Stimulated activated CD8-positive, alpha-beta memory T cell treated with anti-CD3 and anti-CD28 coated beads, Interleukin-15, amount 100 ng/mL, for 4 hours (primary cell): ENCODE measurements at places on chromosomes 11 and 22.

- no peak for DNase-seq
Measured at GRCh38 chr11:17630936-17631335, 83.9 kb downstream of the OTOG start.

DNA sequence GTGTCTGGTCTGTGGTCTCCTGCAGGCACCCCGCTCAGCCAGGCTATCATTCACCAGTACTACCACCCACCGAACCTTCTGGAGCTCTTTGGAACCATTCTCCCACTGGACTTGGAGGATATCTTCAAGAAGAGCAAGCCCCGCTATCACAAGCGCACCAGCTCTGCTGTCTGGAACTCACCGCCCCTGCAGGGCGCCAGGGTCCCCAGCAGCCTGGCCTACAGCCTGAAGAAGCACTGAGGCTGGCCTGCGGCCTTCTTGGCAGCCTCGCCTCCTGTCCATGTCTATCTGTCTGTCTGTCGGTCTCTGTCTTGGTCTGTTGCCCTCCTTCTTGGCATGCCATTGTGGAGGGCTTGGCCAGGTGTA lies 27.9 kb downstream of the INCENP start:
- DNase-seq: no peak

DNA sequence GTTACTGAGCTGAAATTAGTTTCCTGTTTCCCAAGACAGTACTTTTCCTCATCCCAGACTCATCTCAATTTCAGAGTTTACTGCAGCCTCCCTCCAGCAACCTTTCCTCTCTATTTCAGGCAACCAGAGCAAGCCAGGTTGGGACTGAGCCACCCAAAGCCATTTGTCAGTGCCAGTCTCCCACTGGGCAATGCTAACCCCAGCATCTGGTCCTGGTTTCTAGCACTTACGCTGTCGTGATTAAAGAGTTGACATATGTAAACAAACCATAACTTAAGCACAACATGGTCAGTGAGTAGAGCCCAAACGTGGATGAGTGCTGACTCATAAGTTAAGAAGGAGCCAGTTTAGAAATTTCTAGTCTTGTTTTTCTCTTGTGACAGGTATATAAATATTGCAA lies 119.6 kb upstream of the BLID start:
- no peak for DNase-seq

- DNase-seq: no peak
Measured at GRCh38 chr11:131667566-131667965, 297.2 kb downstream of the NTM start.

DNA sequence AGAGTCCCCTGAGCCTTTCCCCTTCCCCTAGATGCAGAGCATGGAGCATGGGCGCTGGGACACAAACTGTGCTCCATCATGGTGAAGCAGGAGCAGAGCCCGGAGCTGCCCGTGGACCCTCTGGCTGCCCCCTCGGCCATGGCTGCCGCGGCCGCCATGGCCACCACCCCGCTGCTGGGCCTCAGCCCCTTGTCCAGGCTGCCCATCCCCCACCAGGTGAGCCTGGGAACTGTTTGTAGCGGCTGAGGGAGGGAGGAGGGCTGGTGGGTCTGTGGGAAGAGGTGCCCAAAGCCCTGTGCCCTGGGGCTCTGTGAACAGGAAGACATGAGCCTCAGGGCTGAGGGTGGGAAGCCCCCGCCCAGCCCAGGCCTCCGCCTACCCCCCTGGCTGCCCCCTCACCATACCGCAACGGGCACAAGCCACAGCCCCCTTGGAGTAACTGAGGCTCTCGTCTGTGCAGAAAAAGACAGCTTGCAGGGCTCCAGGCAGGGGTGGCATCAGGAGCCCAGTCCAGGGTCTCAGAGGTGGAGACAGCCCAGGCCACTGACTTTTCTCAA lies 30.4 kb downstream of the CREB3L1 start:
- no peak for DNase-seq

DNA sequence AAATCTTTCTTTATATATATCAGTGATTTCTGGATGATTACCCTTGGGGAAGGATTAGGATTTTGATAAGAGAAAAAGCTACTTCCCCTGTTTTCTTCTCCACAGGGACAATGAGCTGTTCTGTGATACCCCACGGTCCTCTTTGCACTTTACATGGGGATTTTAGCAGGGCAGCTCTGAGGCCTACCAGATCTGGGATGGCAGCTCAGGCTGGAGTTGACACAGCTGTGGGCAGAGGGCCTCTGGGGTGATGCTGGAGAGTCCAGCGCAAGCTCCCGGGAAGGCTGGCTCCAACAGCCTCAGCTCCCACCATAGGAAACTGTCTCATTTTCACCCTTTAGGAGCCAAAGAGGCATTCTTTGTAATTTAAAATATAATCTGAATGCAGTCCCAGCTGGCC lies 383.8 kb upstream of the NARS2 start:
- no peak for DNase-seq

DNA sequence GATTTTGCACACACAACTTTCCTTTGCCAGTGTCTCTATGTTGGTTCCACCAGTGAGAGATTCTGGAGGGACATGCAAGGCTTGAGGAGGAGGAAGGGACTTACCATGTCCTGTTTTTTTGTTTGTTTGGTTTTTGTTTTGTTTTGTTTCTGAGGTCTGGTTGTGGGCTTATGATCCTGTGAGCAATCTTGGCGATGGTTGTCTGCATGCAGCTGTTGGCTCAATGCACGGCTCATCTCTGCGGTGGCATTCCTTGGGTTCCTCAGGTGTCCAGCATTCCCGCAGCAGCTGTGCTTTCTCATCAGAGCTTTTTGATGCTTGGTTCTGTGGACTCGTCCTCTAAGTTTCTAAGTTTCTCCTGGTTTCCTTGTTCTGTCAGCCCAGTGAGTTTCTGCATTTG lies 4.8 kb upstream of the NNMT start:
- no peak for DNase-seq

DNA sequence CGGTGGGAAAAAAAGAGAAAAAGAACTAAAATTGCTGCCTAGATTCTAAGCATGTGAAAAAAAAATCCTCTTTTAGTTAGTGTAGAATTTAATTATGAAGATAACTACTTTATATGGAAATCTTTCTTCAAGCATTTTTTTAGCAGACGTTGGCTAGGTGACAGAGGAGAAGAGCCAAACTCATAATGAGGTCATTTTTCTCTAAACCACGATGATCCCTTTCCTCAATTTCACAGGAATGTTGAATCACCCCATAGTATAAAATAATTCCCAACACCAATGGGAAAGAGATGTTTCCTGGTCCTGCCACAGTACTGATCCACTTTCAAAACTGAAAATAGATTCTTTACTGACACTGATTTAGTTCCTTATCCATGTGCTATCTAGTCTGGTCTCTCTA lies 319.8 kb downstream of the DLG2 start:
- DNase-seq: no peak

DNA sequence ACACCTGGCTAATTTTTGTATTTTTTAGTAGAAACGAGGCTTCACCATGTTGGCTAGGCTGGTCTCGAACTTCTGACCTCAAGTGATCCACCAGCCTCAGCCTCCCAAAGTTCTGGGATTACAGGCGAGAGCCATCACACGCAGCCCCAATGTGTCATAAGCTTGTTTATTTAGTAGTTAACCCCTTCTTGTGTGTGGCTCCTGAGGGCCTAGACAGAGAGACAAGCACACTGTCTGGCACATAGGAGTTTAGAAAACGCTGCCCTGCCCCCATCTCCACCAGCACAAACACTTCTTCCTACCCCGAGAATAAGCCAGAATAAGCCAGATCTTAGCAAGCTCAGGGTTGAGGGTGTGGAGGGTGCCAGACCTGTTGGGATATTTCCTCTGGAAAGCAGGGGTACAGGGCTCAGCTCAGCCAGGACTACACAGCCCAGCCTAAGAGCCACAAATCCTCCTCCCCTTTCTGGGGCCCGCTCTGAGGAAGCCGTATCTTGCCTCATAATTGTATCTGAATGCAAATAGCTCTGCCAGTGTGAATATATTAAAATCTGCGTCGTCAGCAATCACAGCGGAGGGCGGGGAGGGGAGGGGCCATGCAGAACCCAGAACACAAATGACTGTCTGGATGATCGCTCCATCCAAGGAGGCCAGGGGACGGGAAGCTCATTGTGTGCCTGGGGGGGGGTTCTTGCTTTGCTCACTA lies 247.3 kb downstream of the MN1 start:
- DNase-seq: no peak
